ENCODE measurements at places on chromosomes 13 and 19. TPM values are rescaled to one million over a fixed set of nuclear protein-coding genes. Genes with fewer than 3 reads are reported as not detected.
A peak's percentile ranks its signal among the peaks of the same experiment; 100 is the strongest.

The ELL gene
- 35.1 TPM for total RNA-seq

The TBXA2R gene
- total RNA-seq: 4.8 TPM

The SIGLEC7 gene
- not detected for total RNA-seq

The POLR1G gene
- total RNA-seq: 8.7 TPM

DNA sequence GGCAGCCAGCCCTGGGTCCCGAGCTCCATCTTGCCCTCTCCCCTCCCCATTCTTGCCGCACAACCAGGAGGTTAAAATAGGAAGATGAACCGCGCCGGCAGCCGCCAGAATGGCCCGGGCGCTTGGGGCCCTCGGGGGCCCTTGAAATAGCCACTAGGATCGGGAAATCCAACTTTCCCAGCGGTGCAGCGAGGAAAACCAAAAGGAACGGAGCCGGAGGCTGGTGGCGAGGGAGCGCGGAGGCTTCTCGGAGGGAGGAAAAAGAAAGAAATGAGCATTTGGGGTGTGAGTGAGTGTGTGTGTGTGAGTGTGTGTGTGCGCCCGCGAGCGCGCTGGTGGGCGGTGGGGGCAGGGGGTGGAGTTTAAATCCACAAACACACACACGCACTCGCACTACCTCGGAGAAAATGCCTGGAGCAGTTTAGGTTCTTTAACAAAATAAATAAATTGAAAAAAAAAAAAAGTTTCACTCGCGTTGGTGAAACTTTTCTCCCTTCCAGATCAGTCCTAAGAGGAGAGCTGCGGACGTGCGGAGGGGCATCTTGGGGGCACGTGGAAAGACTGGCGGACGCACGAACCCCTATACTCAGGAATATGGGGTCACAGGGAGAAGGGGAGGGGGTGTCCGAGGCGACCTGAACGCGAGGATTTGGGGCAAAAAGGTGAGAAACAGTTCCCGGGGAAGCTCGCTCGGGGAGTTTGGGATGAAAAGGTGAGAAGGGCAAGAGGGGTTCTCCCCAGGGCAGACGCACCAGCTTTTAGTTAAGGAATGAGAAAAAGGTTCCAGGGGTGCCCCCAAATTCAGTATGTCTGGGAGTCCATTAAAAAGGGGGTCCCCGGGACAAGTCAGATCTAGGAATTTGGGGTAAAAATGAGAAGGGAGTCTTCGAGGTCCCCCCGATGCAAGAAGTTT is 1.3 kb downstream of the RFX2 start:
- no peaks in the 10 kb centered on the region for H3K27me3 ChIP-seq
- H3K27ac ChIP-seq: peak overlapping the region; percentile 89
- H3K4me3 ChIP-seq: peak overlapping the region; percentile 96

DNA sequence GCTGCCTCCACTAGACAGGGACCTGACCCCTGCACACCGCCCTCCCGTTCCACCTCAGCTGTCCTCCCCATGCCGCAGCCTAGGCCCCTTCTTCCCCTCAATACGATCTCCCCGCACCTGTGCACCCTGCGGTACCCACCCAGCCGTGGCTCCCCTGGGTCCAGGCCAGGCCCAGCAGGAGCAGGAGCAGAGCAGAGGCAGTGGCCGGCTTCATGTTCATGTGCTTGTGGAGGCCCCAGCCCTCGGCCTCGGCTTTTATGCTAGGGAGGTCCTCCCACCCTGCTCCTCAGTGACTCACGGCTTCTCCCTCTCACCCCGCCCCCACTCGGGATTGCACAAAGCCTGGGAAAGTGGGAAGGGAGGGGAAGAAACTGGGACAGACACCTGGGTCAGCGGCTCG is 11.4 kb upstream of the KRTDAP start:
- no peak overlapping the region for H3K27ac ChIP-seq
- H3K4me3 ChIP-seq: no peak overlapping the region
- no peak for DNase-seq
- H3K27me3 ChIP-seq: peaks cover 45% of the 10 kb centered on the region
- no peaks in the 10 kb centered on the region for H3K36me3 ChIP-seq

GRCh38 chr13:63463782-63464610 is 2048.3 kb upstream of the PCDH20 start:
- H3K36me3 ChIP-seq: no peaks in the 10 kb centered on the region
- no peaks in the 10 kb centered on the region for H3K27me3 ChIP-seq
- no peak overlapping the region for H3K27ac ChIP-seq
- H3K4me3 ChIP-seq: no peak overlapping the region
- no peaks in the 10 kb centered on the region for H3K4me1 ChIP-seq

- DNase-seq: no peak
- peaks cover 6% of the 10 kb centered on the region for H3K4me1 ChIP-seq
- H3K36me3 ChIP-seq: peaks cover 46% of the 10 kb centered on the region
- no peak overlapping the region for H3K27ac ChIP-seq
- H3K27me3 ChIP-seq: no peaks in the 10 kb centered on the region
Measured at GRCh38 chr19:55058781-55059610, 4.0 kb downstream of the RDH13 start.

GRCh38 chr13:71906448-71906847 is 39.4 kb upstream of the DACH1 start:
- H3K36me3 ChIP-seq: no peaks in the 10 kb centered on the region
- no peaks in the 10 kb centered on the region for H3K4me1 ChIP-seq
- H3K27me3 ChIP-seq: no peaks in the 10 kb centered on the region

- H3K4me3 ChIP-seq: no peak overlapping the region
- DNase-seq: no peak
Measured at GRCh38 chr13:105929505-105929904, 606.0 kb downstream of the EFNB2 start.

GRCh38 chr19:42555801-42556200 is 27.5 kb upstream of the CEACAM1 start:
- H3K36me3 ChIP-seq: no peaks in the 10 kb centered on the region
- peaks cover 18% of the 10 kb centered on the region for H3K27me3 ChIP-seq
- H3K4me3 ChIP-seq: no peak overlapping the region
- no peak for DNase-seq
- H3K27ac ChIP-seq: no peak overlapping the region

- no peak overlapping the region for H3K4me3 ChIP-seq
- peaks cover 60% of the 10 kb centered on the region for H3K27me3 ChIP-seq
- no peak overlapping the region for H3K27ac ChIP-seq
- no peaks in the 10 kb centered on the region for H3K36me3 ChIP-seq
Measured at GRCh38 chr19:55199620-55200204, 9.6 kb downstream of the PTPRH start.

GRCh38 chr19:5934774-5935472 is 20.9 kb downstream of the CAPS start:
- no peak for DNase-seq
- peaks cover 75% of the 10 kb centered on the region for H3K36me3 ChIP-seq
- H3K4me1 ChIP-seq: peaks cover 28% of the 10 kb centered on the region
- peak overlapping the region; percentile 70 for H3K27ac ChIP-seq

DNA sequence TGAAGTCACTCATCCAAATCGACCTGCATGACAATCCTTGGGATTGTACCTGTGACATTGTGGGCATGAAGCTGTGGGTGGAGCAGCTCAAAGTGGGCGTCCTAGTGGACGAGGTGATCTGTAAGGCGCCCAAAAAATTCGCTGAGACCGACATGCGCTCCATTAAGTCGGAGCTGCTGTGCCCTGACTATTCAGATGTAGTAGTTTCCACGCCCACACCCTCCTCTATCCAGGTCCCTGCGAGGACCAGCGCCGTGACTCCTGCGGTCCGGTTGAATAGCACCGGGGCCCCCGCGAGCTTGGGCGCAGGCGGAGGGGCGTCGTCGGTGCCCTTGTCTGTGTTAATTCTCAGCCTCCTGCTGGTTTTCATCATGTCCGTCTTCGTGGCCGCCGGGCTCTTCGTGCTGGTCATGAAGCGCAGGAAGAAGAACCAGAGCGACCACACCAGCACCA is 5.9 kb downstream of the SLITRK5 start:
- H3K27me3 ChIP-seq: peaks cover 44% of the 10 kb centered on the region
- no peak overlapping the region for H3K27ac ChIP-seq
- peaks cover 41% of the 10 kb centered on the region for H3K4me1 ChIP-seq

- H3K27me3 ChIP-seq: no peaks in the 10 kb centered on the region
- no peak for DNase-seq
- peaks cover 7% of the 10 kb centered on the region for H3K36me3 ChIP-seq
- H3K4me3 ChIP-seq: peak overlapping the region; percentile 85
- H3K27ac ChIP-seq: peak overlapping the region; percentile 89
- H3K4me1 ChIP-seq: peaks cover 47% of the 10 kb centered on the region
Measured at GRCh38 chr13:47999973-48000372, 1.1 kb downstream of the SUCLA2 start.

- DNase-seq: no peak
- H3K27me3 ChIP-seq: no peaks in the 10 kb centered on the region
- no peak overlapping the region for H3K4me3 ChIP-seq
- H3K36me3 ChIP-seq: no peaks in the 10 kb centered on the region
- no peaks in the 10 kb centered on the region for H3K4me1 ChIP-seq
Measured at GRCh38 chr13:98324105-98324504, 147.0 kb upstream of the RNF113B start.

DNA sequence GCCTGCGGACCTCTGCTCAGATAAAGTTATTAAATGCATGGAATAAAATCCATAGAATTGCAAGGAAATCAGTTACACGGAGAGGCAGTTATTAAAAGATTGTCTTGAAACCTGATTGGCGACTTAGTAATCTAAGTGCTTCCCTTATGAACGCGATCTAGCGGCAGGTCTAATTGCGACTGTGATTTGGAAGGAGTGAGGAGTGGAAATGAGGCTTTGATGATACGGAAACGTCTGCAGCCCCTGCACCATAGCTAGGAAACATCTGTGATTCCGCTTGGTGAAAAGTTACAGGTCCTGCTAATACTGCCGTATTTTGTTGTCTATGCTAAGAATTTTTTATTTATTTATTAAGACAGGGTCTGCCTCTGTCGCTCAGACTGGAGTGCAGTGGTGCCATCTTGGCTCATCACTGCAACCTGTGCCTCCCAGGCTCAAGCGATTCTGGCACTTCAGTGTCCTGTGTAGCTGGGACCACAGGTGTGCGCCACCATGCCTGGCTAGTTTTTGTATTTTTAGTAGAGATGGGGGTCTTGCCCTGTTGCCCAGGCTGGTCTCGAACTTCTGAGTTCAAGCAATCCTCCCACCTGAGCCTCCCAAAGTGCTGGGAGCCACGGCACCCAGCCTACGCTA is 887 bp downstream of the NDUFS7 start:
- peak overlapping the region; percentile 95 for H3K27ac ChIP-seq
- peaks cover 19% of the 10 kb centered on the region for H3K36me3 ChIP-seq
- no peaks in the 10 kb centered on the region for H3K27me3 ChIP-seq
- H3K4me3 ChIP-seq: peak overlapping the region; percentile 86
- DNase-seq: no peak
- peaks cover 50% of the 10 kb centered on the region for H3K4me1 ChIP-seq

DNA sequence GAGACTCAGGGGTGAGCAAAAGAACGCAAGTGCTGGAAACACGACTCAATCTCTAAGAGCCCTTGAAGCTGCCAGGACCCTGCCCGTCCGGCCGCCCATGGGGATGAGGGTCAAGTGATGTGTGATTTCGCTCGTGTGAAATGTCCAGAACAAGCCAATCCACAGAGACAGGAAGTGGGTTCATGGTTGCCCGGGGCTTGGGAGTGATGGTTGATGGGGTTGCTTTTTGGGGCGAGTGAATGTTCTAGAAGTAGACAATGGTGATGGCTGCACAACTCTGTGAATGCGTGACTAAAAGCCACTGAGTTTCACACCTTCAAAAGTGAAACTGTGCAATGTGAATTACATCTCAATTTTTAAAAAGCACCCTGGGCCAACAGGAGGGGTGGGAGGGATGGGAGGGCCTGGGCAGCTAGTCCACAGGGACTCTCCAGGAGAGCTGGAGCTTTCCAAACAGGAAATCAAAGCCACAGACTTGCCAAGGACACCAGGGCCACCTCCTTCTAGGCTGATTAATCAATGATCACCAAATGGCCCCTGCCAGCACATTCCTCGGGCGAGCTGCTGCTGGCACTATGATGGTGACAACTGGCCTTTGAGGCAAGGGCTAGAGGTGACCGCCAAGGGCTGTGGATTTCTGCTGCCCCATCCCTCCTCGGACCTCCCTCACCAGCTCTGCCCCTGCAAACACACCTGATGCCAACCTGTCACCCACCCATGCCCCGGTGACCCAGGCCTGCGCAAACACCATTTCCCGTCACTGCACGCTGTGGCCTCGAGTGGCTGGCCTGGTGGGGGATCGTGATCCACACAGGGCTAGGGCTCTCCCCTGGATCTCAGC is 14.0 kb downstream of the DPP9 start:
- DNase-seq: no peak
- peaks cover 58% of the 10 kb centered on the region for H3K4me1 ChIP-seq
- peak overlapping the region; percentile 74 for H3K27ac ChIP-seq

- H3K4me1 ChIP-seq: peaks cover 11% of the 10 kb centered on the region
- peaks cover 13% of the 10 kb centered on the region for H3K36me3 ChIP-seq
- DNase-seq: peak; percentile 98
- no peaks in the 10 kb centered on the region for H3K27me3 ChIP-seq
Measured at GRCh38 chr19:56507446-56508289, at the start of gene ZNF471. Gene ZNF471 (plus strand): TSS chr19:56507855. CDS start chr19:56511572, 3,717 bp downstream.

DNA sequence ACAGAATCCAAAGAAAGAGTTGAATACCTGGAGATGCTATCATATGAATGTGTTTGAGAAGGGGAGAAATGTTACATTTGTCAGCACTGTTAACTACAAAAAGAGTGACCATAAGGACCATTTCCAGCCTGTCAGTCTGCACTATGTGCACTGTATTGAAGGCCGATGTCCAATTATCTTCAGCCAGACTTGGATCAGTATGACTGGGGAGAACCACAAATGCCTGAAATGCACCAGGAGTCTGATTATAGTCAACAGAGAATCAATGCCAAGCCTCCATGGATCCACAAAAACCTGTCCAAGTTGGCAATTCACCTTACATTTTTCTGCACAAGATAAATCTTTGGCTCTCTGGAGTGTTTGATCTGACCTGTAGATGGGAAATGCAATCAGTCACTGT is 697.5 kb upstream of the SGCG start:
- no peak overlapping the region for H3K4me3 ChIP-seq
- no peaks in the 10 kb centered on the region for H3K4me1 ChIP-seq

DNA sequence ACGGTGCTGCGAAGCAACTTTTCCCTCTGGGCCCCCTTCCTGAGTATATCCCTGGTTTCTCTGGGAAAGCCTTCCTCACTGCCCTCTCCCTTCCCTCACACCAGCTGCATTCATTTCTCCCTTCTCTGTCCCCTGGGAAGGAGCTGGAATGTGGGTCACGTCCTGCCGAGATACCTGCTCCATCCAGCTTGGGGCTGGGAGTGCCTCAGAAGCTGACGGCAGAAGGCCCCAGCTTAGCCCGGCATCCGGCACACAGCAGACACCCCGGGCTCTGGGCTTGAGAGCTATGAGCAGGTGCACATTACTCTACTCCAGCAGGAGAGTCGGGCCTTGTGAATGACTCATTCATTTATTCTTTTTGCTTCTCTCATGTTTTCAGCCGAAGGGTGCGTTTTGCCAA is 170.6 kb downstream of the TEX29 start:
- DNase-seq: no peak
- H3K36me3 ChIP-seq: no peaks in the 10 kb centered on the region
- H3K4me1 ChIP-seq: no peaks in the 10 kb centered on the region

- no peak overlapping the region for H3K4me3 ChIP-seq
- no peak for DNase-seq
- no peak overlapping the region for H3K27ac ChIP-seq
Measured at GRCh38 chr13:113018676-113019465, 49.9 kb downstream of the MCF2L start.
